Stimulated activated CD4-positive, alpha-beta T cell treated with anti-CD3 and anti-CD28 coated beads, Interleukin-12 subunit alpha, Interleukin-12 subunit beta, amount 100 ng/mL, for 24 hours (primary cell): ENCODE measurements at places on chromosomes 1 and 21.

DNA sequence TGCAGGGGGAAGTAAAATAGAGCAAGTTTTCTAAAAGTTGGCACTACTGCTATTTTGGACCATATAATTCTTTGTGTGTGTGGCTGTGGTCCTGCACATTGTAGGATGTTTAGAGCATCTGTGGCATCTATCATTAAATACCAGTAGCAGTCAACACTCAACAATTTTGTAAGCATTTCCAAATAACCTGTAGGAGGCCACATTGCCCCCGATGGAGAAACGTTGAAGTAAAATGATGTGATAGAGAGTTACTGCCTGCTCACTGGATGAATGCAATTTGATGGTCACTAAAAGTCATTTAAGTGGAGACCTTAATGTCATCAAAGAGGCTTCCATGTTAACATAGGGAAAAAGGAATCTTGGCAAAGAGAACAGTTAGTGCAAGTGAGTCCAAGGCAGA lies 560.8 kb downstream of the NEGR1 start:
- no peak for DNase-seq

- no peak for DNase-seq
Observed at GRCh38 chr1:226882631-226883409, 12.4 kb downstream of the PSEN2 start.

GRCh38 chr1:46484783-46485490 lies 4.7 kb upstream of the DMBX1 start:
- no peak for DNase-seq

DNA sequence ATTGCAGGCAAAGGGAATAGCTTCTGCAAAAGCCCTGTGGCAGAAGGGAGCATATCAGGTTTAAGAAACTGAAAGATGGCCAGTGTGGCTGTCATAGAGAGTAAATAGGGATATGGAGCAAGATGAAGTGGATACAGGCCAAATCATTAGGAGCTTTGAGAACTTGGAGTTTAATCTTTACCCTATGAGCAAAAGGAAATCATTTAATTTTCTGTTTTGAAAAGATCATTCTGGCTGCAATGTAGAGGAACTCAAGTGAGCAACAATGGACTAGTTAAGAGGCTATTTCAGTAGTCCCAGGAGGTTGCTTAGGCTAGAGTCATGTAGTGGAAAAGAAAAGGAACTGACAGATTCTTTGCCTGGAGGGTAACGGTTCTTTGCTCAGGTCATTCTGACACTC lies 47.2 kb downstream of the RAP1A start:
- no peak for DNase-seq

GRCh38 chr1:182829285-182829932 lies 9.7 kb upstream of the DHX9 start:
- no peak for DNase-seq

DNA sequence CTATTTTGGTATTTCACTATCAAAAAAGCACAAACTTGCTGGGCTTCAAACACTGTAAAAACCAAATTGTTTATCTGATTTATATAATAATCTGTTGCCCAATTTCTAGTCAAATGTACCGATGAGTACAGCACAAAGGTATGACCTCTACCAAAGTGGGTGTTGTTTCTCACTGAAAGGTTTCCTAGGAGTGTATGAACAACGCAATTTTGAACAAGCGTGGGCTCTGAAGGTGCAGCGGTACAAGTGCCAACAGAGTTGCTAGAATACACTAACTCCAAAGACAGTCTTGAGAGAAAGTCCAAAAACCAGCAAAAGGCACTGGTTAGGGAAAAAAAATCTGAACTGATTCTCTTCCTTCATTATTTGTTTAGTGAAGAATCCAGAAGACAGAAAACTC lies 130.4 kb downstream of the ATP1B1 start:
- DNase-seq = no peak

GRCh38 chr1:203112475-203112874 lies 15.1 kb upstream of the ADORA1 start:
- no peak for DNase-seq

- DNase-seq = peak; percentile 54
Observed at GRCh38 chr1:38586993-38587646, 272.5 kb downstream of the RRAGC start.

DNA sequence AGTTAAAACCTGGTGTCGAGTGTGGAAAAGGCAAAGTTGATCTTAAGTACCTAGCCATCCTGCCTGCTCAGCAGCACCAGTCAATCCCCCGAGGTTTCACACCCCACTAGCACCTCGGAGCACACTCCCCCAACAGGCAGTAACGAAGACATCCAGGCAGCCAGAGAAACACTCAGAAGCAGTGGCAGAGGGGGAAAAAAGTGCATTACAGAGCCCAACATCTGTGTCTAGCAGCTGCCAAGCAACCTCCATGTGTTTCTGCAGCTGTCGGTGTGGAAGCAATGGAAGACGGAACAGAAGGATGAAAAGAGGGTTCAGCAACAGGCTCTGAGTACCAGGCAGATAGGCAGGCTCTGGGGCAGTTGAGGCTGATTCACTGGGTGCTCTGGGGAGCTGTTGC lies 73.4 kb upstream of the PROX1 start:
- no peak for DNase-seq

DNA sequence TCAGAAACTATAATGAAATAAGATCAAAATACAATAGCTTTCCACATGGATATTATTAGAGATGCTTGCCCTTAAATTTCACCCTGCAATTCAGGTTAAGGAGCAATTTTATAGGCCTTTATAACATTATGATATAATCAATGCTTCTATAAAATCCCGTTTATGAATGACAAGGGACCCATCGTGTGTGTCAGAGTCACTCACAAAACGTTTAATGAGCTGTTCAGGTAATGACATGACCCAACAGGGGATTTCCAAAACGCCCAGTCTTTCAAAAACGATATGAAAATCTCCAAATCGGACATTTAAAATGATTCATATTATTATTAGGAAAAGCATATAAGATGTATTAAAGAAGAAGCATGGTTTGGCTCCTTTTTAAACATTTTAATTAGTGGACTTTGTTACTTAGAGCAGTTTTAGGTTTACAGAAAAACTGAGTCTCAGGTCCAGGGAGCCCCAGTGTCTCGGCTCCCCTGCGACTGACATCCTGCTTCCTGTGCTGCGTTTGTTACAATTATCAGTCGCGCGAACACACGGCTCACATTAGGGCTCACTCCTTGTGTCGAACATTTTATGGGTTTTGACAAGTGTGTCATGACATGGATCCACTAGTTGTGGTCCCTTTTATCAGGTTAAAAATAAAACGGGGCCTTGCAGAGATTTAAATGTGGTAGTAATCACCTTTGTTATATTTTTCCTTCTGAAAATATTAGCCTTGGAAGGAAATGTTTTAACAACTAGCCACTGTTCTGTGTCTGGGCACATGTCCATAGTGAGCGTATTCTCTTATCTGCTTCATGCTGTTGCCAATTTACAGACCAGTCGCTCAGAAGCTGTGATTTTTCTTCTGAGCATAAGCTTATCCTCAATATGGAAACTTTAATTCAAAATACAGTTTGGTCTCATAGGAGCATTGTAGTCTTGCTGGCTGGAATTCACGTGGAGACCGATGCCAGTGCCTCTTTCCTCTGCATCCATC lies 52.0 kb upstream of the POFUT2 start:
- no peak for DNase-seq

- DNase-seq = no peak
Observed at GRCh38 chr21:40331172-40331571, 463.9 kb downstream of the PCP4 start.

GRCh38 chr1:84624876-84625275 lies 50.6 kb upstream of the CTBS start:
- DNase-seq = no peak

GRCh38 chr1:221839321-221839720 lies 97.4 kb upstream of the DUSP10 start:
- no peak for DNase-seq

DNA sequence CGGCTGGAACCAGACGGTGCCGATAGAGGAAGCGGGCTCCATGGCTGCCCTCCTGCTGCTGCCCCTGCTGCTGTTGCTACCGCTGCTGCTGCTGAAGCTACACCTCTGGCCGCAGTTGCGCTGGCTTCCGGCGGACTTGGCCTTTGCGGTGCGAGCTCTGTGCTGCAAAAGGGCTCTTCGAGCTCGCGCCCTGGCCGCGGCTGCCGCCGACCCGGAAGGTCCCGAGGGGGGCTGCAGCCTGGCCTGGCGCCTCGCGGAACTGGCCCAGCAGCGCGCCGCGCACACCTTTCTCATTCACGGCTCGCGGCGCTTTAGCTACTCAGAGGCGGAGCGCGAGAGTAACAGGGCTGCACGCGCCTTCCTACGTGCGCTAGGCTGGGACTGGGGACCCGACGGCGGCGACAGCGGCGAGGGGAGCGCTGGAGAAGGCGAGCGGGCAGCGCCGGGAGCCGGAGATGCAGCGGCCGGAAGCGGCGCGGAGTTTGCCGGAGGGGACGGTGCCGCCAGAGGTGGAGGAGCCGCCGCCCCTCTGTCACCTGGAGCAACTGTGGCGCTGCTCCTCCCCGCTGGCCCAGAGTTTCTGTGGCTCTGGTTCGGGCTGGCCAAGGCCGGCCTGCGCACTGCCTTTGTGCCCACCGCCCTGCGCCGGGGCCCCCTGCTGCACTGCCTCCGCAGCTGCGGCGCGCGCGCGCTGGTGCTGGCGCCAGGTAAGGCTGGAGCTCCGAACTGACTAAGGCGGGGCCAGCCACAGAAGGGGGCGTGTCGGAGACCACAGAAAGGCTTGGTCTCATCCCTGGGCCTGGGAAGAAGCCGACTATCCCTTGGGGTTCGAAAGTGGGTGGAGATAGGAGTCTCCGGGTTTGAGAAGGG lies 486 bp downstream of the SLC27A3 start:
- DNase-seq = no peak

- DNase-seq = no peak
Observed at GRCh38 chr1:227890451-227891222, 57.1 kb downstream of the WNT9A start.

DNA sequence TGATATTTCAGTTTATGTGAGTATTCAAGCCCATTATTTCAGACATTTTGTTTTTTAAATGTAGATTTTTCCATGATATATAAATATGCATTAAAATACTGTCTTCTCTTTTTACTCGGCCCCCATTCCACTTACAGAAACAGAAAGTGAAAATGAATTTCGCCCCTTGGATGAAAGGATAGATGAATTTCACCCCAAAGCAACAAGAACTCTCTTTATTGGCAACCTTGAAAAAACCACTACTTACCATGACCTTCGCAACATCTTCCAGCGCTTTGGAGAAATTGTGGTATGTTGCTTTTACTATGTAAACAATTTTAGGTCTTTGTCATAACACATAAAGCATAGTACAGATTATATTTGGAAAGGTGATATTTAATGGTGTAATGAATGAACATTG lies 59.9 kb downstream of the ZBTB17 start:
- no peak for DNase-seq

DNA sequence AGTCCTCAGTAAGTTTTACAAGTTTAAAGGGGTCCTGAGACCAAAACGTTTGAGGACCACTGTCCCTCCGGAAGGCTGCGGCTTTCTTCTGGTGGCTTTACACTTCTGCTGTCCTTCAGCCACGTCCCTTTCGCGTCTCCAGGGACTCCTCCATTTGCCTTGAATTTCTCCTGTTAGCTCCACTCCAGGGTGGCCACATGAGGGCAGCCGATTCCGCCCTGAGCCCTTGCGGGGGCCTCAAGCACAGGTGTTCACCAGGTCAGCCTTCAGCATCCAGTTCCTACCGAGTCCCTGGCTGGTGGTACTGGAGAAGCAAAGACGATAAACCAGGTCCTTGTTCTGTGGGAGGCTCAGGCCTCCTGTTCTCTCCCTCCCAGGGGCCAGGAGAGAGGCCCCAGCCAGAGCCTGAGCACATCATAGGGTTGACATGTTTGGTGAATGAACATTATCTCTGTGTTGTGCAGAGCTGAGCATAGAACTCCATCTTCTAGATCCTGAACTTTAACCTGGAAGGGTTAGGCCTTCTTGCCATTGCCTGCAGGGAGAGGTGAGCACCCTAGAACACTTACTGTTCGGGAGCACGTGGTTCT lies 27.4 kb upstream of the COQ8A start:
- DNase-seq = peak; percentile 17

DNA sequence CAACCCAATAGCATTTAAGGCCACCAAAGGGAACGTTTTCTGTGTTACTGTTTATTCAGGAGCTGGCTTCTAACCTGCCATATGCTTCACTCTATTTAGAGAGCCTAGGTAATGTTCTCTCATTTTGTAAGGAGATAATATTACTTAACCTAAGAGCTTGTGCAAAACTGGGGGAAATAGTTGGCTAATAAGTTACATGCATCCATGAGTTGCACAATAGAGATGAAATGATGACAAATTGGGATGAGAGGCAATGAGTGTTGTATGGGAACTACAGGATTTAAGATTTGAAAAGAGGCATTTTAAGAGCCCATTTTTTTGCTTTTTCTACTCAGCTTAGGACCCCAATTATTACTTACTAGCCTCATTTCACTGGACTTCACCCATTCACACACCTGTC lies 151.0 kb downstream of the ST6GALNAC3 start:
- DNase-seq = no peak

- DNase-seq = no peak
Observed at GRCh38 chr1:39214714-39214997, 10.2 kb downstream of the MACF1 start.

- DNase-seq = no peak
Observed at GRCh38 chr1:213720032-213720431, 267.7 kb upstream of the PROX1 start.

GRCh38 chr1:201714542-201715329 lies 114.2 kb upstream of the IPO9 start:
- DNase-seq = no peak
